OCI-M1 (cell line): ENCODE measurements at places on chromosomes 1 and 21.

DNA sequence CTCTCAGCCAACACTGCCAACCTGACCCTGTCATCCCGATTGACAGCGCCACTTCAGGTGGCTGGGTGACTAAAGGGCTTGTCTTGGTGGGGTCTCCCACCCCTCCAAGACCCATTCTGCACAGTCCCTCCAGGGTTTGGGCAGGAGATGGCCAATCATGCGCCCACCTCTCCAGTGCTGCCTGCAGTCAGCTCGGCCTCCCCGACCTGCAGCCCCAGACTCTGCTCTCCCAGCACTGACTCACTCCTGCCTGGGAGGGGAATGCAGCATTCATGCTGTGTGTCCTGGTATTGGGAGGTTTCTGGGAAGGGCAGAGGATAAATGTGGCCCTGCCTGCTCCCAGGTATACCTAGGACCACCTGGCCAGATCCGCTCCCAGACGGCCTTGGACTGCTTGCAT, 9.7 kb downstream of the TMEM81 start:
- DNase-seq, result no peak

DNA sequence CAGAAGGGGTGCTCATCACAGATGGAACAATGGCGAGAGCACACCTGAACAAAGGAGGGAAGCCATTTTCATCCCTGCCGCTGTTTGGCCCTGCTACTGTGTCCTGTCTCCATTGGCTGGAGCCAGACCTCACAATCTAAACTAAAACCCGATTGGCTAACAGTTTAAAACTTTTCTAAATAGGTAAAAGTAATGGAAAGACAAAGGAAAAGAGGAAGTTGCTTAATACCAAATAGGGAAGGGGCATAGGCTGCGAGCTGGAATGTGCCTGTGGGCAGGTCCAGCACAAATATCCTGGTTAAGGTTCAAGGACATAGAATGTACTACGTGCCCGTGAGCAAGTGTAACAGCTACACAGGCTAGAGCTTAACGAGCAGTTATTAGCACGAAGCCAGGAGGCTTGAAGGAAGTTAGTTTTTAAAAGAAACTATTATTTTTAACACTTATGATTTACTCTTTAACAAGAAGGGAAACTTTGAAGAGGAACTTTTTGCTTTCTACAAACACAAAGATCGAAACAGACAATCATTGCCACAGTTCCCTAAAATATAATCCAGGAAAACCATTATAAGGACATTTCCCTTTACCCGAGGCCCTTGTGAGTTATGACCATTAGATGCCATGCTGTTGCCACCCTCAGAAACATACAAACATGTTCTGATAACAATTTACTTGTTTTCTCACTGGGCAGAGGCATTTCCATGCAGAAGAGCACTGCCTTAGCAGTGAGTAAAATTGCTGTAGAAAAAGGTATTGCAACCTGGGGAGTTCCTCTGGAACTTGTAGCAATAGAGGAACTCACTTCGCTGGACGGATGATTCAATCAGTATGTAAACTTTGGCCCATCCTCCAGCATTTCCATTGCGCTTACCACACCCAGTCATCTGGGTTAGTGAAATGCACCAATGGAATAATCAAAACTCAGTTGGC, 4.8 kb upstream of the PTTG1IP start:
- DNase-seq, result peak; percentile 97

DNA sequence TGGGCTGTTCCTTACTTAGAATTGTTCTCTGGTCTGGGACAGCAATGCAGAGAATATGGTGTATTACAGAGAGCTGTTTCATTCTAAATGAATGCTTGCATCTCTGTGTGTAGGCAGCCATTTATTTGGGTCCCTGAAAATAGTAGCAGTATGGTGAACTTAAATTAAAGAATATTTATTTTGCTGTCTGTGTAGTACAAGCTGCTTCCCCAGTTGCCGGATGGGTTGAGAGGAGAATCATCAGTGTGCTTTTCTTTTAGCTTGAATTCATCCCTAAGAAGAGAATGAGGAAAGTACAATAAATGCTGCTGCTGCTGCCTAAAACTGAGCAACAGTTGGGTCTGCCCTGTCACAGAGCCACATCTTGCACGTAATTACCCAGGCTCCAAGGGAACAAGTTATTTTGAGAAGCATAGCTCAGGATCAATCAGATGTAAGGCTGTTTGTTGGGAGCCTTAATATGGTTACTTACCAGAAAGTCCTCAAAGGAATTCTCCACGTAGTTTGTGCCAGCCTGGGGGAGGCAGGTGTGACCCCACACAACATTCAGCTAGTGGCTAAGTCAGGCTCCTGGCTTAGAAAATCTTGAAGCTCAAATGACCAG, 16.6 kb downstream of the ACTN2 start:
- DNase-seq, result no peak

GRCh38 chr1:100292711-100293110, 26.7 kb downstream of the RTCA start:
- DNase-seq, result no peak

DNA sequence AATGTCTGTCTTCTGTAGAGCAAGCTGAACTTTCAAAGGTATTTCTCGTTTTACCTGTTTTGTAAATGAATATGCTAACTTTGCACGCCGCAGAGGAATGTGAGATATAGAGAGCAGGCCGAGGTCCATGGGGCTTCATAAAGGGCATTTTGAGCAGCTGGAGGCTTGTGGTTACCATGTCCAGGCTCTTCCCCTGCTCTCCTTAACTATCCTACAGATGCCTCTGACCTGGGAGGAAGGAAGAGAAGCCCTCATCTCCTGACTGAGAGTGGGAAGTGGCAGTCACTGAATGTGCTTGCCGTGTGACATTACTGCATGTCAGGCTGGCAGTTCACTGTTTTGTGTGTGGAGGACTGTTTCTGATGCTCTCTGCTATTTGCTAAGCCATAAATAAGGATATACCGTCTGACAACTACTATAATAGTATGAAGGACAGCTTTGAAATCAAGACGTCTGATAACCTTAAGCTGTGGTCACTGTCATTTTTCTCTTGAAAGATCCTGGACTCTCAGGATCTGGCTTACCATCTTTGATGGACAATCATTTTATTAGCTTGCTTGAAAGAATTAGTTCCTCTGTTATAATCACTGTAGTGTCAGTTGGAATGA, 92.2 kb downstream of the DYRK1A start:
- no peak for DNase-seq

DNA sequence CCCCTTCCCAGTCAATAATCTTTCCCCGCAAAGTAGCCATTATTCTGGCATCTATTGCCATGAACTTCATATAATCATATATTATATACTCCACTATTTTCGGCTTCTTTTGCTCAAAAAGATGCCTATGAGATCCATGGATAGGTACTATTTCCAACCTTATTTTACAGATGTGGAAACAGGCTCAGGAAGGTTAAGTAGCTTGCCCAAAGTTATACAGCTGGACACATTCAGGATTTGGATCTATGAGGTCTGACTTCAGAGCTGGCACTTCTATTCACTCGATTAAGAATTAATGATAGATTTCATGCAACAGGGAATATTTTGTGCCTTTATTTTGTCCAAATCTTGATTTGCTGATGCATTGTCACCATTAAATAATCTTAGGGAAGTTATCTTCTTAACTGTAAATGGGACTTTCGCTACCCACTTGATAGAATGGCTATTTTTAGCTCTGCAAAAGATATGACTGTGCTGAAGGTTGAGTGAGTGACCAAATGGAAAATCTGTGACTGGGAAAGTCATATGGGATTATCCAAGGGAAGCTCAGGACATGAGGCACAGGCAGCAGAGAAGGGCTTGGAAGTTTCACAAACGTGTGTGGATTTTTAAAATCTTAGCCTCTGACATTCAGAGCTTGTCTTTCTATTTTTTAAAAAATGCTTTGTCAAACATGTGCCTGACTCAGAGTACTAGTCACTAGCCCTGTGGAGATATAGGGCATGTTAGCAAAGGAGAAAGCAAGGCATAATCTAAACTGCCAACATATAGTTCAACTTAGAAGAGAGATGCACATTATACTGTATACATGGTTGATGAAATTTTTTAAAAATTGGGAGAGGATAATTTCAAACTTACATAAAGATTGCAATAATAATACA, 36.5 kb downstream of the GIPC2 start:
- DNase-seq, result peak; percentile 46

GRCh38 chr1:202172015-202172355, 11.6 kb upstream of the PTPN7 start:
- DNase-seq, result no peak

- no peak for DNase-seq
These were observed 405.5 kb downstream of the MATN1 start for GRCh38 chr1:30317921-30318320.

GRCh38 chr1:183872403-183872802, 67.5 kb downstream of the RGL1 start:
- DNase-seq, result no peak

- peak; percentile 76 for DNase-seq
These were observed 283.5 kb downstream of the S1PR1 start for GRCh38 chr1:101520302-101520701.

GRCh38 chr1:241895013-241895412, 47.0 kb downstream of the EXO1 start:
- no peak for DNase-seq

- no peak for DNase-seq
These were observed 98.2 kb downstream of the ATP1A1 start for GRCh38 chr1:116471241-116471640.

- no peak for DNase-seq
These were observed 69.8 kb upstream of the SCAF4 start for GRCh38 chr21:31801551-31802219.

DNA sequence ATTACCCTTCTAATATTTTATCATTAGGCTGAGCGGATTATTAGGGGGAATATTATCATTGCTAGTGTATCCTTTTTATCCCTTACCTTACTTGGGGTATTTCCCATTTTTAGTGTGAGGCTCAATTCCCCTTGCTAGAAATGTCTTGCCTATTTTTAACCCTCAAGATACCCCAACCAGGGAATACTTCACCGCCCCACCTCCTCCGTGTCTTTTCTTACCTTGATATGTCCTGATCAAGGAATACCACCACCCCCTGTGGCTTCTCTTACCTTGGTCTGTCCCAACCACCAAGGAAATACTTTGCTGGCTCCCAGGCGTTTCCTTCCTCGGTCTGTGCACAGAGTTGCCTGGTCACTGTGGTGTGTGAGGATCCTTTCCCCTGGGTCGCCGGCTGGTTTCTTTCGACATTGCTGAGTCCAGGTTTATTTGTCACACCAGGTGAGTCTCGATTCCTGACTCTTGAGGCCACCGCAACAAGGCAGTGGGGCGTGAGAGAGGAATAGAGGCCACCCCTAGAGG, 57.8 kb downstream of the SERINC2 start:
- DNase-seq, result no peak

- DNase-seq, result no peak
These were observed 77.8 kb downstream of the CD58 start for GRCh38 chr1:116493036-116493435.

DNA sequence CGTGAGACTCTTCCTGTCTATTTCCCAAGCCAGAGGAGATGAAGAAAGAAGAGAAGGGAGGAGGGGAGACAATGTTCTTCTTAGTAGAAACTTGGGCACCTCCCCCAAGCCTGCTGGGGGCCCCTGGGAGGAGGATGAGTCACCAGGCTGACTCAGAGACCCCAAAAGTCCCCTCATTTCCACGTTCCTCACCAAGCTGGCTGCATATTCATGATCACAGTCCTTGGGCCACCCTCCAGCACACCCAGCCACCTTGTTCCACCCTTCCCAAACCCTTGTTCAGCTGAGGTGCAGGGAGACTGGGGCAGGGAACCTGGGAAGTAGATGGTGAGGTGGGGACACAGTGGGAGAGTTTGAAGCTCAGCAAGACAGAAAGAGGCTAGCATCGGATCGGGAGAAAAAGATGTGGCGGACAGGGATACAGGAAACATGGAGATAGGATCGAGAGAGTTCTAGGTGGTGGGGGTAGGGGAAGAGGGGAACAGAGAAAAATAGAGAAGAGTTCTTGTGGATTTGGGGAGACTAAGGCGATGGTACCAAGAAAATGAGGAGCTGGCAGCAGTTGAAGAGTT, 712 bp downstream of the RAB13 start:
- peak; percentile 55 for DNase-seq

DNA sequence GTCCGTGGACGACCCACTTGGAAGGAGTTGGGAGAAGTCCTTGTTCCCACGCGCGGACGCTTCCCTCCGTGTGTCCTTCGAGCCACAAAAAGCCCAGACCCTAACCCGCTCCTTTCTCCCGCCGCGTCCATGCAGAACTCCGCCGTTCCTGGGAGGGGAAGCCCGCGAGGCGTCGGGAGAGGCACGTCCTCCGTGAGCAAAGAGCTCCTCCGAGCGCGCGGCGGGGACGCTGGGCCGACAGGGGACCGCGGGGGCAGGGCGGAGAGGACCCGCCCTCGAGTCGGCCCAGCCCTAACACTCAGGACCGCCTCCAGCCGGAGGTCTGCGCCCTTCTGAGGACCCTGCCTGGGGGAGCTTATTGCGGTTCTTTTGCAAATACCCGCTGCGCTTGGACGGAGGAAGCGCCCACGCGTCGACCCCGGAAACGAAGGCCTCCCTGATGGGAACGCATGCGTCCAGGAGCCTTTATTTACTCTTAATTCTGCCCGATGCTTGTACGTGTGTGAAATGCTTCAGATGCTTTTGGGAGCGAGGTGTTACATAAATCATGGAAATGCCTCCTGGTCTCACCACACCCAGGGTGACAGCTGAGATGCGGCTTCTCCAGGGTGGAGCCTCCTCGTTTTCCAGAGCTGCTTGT, 32.4 kb downstream of the PRMT2 start:
- DNase-seq, result no peak

- DNase-seq, result no peak
These were observed 20.7 kb upstream of the S100A7 start for GRCh38 chr1:153481124-153481523.

- DNase-seq, result no peak
These were observed 586.5 kb downstream of the PTBP2 start for GRCh38 chr1:97308131-97308530.

DNA sequence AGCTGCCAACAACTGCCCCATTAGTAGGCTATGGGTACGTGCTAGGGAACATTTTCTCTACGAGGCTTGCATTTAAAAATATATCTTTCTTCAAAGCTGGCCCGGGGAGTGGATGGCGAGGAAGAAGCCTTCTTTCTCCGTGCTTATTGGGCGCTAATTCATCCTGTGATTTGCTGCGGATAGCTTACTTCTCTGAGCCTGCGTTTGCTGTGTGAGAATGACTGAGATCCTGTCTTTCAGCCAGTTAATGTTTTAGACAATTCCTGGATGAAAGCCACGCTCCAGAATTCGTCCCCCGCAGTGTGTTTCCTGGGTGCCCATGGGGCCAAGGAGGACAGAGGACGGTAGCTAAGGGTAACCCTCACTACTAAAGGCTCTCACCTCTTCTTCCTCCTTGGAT, 57.8 kb upstream of the TARBP1 start:
- DNase-seq, result no peak

GRCh38 chr1:41019353-41019745, 2.2 kb downstream of the SLFNL1 start:
- no peak for DNase-seq

DNA sequence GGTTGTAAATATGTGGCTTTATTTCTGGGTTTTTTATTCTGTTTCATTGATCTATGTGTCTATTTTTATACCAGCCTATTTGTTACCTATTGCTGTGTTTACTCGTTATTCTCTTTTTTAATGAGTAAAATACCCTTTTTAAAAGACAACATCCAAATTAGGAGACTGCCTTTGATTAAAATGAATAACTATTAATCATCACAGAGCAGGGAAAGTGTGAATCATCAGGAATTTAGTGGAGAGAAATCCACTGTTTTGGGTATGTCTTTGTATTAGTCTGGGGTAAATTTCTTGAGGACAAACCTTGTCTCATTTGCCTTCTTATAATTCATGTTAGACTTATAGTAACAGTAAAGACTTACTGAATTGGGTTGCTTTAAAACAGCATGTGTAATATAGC, 12.1 kb downstream of the DISC1 start:
- no peak for DNase-seq
